ENCODE measurements at places on chromosomes 2 and 18. TPM values are rescaled to one million over a fixed set of nuclear protein-coding genes. Genes with fewer than 3 reads are reported as not detected.

Gene ABHD1
- 1.2 TPM for total RNA-seq

Gene RGPD5
- 7.8 TPM for total RNA-seq

Gene CRYGD
- total RNA-seq: not detected

Gene IL36RN
- total RNA-seq: 0.13 TPM

Gene SNTG2
- total RNA-seq: not detected

Gene CCDC121
- total RNA-seq: 4.6 TPM

Gene TCF7L1
- total RNA-seq: 10.5 TPM

Gene COLEC11
- 0.40 TPM for total RNA-seq

Gene FBLN7
- total RNA-seq: 0.28 TPM

Gene CKAP2L
- total RNA-seq: 14.0 TPM

Gene TMEM198
- 0.71 TPM for total RNA-seq

Gene TTN
- total RNA-seq: 0.01 TPM

Gene ALS2
- 12.4 TPM for total RNA-seq

Gene SCN7A
- not detected for total RNA-seq

All from A549 treated with ZK216348 at 1 μM for 4 hours (cell line).